ENCODE measurements at places on chromosomes 13 and 19.

DNA sequence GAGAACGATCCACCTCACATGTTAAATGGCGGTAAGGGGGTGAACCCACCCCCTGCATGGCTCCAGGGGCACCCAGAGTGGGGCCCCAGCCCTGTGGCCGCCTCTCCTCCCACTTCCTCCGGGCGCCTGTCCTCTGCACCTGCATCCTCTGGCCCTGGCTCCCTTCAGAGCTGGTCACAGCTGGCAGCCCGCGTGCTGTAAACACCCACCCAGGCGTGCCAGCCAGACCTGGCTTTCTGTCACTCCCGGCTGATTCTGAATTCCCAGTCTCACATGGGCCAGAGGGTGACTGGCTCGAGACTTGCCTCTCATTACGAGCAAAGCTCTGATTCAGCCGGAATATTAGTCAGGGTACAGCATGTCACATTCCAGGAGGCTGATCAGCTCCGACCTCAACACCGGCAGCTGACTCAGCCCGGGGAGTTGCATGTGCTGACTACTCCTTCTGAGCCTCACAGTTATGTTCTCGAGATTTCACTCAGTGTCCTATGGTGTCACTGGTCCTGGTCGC, 75.1 kb downstream of the GNG7 start:
- no peak for DNase-seq

DNA sequence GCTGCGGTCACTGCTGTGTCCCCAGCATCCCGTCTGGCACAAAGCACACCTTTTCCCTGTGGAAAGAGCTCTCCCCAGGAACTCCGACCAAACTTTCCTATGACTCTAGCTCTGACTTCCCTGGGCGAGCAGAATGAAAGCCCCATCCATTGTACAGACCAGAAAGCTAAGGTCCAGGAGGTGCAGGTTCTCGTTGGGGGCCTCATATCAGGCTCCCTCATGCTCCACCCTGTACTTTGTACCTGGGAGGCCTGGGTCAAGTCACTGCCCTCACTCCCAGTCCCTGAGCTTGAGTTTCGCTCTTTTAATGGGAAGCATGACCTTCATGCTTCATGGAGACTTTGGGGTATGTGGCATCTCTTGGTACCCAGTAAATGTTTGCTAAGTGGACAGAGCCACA, 18.4 kb downstream of the CYTH2 start:
- peak; percentile 8 for DNase-seq

DNA sequence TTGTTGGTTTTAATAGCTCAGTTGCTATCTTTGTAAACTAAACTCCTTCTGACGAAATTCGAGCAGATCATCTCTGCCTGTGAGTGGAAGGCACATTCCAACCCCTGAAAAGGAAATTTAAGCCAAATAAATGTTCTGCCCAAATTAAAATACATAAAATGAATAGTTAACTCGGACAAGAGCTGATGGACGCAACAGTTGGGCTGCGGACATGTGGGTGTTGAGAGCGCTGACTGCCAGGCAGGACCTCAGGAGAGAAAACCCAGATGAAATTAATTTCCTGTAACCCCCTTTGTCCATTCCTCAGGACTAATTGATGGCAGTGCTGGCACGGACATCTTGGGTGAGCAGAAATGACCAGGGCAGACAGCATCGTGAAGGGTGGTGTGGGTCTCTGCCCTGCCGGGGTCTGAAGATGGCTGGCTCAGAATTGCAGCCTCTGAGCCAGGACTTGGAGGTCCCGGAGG, 86.5 kb downstream of the TSHZ3 start:
- DNase-seq: no peak

DNA sequence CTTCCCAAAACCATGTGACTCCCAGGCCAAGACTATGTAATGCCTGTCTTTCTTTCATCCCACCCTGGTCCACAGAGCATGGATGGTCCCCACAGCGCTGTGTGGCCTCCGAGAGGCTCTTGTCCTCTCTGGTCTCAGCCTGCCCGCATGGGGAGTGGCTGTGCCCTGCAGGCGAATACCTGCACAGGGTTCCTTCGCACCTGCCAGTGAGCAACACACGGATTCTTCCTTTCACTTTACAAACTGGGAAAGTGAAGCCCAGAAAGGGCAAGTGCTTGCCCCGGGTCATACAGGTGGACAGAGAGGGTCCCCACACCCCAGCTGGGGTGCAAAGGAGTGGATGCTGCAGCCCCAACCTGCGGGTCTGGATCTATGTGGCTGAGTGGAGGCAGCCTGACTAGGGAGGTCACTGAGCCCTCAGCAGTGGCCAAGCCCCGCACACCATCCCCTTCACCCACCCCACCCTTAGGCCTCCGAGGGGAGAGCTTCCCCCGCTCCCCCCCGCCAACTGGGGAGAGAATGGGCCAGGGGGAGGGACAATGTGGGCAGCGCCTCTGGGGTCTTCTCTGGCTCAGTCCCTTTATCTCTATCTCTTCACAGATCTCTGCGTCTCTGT, 747 bp upstream of the MARK4 start:
- no peak for DNase-seq

DNA sequence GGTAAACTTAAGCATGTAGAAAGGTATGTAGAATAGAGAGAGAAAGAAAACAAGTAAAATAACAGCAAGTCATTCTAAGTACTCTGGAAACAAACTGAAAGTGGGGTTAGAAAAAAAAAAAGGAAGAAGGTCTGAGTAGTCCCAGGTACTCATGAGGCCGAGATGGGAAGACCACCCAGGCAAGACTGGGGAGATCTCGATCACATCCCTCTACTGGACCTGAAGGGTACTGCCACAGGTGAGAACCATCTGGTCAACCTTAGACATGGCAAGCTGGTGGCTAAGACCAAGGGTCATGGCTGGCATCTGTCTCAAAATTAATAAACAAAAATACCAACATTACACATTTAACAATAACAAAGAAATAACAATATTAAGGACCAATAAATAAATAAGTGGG, 36.3 kb upstream of the ZNF724 start:
- no peak for DNase-seq

DNA sequence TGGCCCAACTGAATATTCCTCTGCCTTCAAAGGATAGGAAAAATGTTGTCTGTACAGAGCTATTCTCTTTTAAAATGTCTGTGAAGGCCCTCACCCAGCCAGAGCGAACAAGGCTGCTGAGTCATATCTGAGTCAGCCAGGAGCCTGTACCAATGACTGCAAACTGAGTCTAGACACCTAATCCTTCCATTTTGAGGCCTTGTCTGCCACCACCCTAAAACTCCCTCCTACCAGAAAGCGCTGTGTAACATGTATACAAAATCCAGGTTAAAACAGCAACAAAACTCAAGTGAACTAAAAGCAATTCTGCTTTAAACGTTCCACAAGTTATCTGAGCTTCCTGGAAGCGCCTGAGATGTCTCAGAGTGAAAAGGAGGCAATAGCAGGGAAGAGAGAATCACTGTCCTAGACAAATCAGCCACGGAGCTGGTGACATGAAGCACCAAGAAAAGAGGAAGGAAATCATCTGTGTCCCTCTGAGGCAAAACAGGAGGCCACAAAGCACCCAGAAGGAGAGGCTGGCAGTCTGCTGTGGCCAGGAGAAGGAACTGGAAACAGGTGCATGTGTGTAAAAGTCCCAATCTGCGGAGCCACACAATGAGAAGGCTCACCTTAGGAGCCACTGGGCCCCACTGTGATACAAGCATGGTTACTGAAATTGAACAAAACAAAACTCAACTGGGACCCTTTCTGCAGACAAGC, 10.2 kb downstream of the DHRS12 start:
- DNase-seq: no peak

DNA sequence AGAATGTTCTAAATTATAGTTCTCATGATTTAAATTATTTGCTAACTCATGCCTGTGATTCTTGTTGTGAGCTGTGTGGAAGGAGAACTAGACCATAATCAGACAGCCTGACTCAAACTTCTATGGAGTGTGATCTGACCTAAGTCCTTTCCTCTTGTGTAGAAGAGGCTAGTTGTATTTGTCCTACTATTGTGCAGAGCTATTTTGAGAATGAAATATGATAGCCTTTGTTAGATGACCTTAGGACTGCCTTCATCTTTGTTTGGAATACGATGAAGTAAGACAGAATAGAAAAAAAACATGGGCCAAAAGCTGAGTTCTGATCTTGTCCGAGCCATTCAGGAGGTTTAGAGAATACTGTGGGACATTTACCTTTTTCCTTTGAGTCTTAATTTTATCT, 119.4 kb downstream of the STOML3 start:
- no peak for DNase-seq

DNA sequence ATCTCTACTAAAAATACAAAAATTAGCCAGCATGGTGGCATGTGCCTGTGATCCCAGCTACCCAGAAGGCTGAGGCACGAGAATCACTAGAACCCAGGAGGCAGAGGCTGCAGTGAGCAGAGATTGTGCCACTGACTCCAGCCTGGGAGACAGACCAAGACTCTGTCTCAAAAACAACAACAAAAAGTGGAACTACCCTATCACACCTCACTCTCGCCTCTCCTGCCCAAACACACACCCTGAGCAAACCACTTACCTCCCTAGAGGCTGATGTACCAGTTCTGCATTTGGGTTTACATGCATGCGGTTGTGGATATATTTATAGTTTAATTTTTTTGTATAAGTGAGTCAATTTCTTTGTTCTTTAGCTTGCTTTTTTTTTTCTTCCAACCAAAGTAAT, 7.7 kb upstream of the PTOV1 start:
- DNase-seq: no peak

GRCh38 chr13:25218019-25218418, 45.9 kb upstream of the AMER2 start:
- DNase-seq: no peak

- no peak for DNase-seq
These were observed 8.7 kb downstream of the SLC6A16 start for GRCh38 chr19:49316284-49316683.

- DNase-seq: no peak
These were observed 90.7 kb upstream of the STARD13 start for GRCh38 chr13:33376212-33376611.

DNA sequence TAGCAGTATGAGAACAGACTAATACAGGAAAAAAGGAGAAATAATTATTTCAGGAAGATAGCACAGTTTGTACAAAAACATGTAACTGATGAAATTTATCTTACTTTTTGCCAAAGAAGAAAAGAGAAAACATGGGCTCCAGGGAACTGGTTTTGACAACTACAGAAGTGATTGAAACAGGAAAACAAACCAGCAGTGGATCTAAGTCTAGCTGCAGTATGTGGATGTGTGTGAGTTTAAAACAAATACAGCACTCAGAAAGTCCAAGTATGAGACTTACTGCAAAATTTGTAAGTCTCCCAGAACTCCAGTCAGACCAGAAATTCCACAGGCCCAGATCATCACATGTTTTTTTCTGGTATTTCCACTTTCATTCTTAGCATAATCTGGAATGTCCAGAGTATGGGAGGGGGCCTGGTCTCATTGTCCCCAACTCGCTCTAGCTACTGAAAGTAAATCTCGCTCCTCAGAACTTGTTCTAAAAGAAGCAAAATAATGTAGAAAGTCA, 259.5 kb downstream of the NHLRC3 start:
- no peak for DNase-seq

DNA sequence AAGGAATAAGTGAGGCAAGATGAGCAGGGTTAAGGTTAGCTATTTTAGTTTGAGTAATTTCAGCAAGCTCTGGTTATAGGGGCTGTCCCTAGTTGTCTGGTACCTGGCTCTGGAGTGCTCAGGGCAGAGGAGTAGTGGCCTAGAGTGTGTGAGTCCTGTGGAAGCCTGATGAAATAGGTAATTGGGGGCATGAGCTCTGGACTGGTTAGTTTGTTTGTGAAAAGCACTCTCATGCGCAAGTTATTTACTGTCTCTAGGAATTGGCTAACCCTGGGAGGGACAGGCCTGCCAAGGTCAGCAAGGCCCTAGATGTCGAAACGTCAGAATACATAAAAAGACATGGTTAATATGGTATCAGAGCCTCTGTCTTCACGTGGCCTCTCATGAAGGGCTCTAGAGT, 900.1 kb downstream of the PCDH17 start:
- DNase-seq: no peak

- DNase-seq: peak; percentile 45
These were observed 610 bp downstream of the ZSCAN1 start for GRCh38 chr19:58034477-58034793.

DNA sequence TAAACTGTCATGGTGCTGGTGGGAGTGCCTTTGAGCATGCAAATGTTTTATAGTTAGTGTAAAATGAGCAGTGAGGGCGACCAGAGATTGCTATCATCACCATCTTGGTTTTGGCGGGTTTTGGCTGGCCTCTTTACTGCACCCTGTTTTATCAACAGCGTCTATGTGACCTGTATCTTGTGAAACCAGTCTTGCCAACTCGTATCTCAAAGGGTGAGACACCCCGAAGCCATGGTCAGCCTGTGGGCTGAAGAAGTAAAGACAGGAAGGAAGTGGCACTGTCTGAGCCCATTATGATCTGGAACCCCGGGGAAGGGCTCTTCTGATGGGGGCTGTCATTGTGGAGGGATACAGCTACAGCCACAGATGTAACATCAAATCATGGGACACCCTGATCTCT, 81.5 kb upstream of the FAM216B start:
- DNase-seq: no peak

GRCh38 chr13:75407473-75407872, 74.5 kb downstream of the TBC1D4 start:
- no peak for DNase-seq

DNA sequence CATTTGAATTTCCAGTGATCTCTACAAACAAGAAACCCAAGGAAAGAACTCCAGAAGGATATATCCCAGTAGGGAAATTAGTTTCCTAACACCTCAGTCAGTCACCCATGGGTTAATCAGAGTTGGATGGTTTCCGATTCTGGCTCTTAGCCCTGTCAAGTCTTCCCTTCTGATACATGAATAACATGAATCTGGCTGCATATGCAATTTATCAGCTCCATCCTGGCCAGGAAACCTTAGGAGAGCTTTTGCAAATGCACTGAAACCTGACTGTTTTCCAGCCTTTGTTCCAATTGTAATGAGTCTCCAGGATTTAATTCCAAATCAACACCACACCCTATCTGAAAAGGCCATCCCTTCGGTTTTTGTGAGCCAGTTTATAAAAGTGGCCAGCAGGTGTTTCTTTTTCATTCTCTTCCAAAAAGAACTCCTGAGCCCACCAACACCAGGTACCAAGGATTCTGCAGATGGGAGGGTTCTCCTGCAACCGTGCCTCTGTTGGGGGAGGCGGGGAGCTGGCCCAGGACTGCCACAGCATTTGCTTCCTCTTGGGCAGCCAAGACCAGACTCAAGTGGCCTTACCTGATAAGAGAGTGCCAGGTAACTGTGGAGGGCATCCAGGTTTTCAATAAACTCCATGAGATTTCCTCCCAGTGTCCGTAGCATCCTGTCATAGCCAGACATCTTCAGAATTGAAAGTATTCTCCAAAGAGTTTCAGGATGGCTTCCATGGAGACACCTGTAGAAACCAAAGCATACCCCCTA, 77.5 kb downstream of the C13orf42 start:
- no peak for DNase-seq

DNA sequence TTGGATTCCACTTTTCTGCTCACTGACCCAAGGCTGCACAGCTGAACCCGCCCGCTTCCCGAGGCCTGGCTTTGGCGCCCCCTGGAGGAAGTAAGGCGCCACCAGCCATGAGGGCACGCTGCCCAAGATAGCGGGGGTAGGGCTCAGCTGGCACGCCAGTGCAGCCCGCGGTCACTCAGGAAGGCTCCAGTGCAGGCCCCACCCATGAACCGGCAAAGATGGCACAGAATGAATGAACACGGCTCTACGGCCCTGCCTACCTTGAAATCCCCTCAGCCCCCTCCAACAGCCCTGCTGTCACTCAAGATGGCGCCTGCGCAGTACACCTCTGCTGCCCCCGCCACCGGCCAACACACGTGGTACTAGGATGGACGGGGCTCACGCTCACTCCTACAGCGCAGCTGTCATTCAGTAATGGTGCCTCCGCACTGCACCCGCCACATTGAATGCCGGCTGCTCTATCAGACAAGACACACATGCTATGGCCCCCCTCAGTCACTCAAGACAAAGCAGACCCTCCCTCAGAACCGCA, 3.0 kb downstream of the PEG3 start:
- DNase-seq: peak; percentile 87

Data from right hindlimb (tissue), 1 donor.